ENCODE measurements at places on chromosomes 13 and 19. TPM values are rescaled to one million over a fixed set of nuclear protein-coding genes. Genes with fewer than 3 reads are reported as not detected.

Gene TMC4
- total RNA-seq: 155 TPM

GRCh38 chr19:41689993-41690800 is 2.1 kb upstream of the CEACAM7 start:
- peak; percentile 33 for DNase-seq

GRCh38 chr19:38506723-38507550 is 73.4 kb downstream of the RYR1 start:
- peak; percentile 84 for DNase-seq

GRCh38 chr13:56347014-56347413 is 793.7 kb upstream of the PRR20A start:
- no peak for DNase-seq

Gene ZIC5
- total RNA-seq: not detected

Gene COL5A3
- 12.4 TPM for total RNA-seq

DNA sequence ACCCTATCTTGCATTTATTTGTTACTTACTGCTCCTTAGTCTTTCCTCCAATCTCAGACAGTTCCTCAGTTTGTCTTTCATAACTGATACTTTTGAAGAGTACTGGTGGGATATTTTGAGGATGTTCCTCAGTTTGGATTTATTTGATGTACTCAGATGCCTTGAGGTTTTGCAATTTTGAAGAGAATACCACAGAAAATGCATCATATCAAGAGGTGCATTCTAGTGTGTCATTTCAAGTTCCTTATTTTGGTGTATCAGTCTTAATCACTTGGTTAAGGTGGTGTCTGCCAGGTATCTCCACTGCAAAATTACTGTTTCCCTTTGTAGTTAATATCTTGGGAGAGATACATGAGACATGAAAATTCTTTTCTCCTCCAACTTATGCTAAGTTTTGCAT is 75.1 kb downstream of the URI1 start:
- no peak for DNase-seq

Gene FBN3
- not detected for total RNA-seq

Gene ADGRE1
- 0.36 TPM for total RNA-seq

DNA sequence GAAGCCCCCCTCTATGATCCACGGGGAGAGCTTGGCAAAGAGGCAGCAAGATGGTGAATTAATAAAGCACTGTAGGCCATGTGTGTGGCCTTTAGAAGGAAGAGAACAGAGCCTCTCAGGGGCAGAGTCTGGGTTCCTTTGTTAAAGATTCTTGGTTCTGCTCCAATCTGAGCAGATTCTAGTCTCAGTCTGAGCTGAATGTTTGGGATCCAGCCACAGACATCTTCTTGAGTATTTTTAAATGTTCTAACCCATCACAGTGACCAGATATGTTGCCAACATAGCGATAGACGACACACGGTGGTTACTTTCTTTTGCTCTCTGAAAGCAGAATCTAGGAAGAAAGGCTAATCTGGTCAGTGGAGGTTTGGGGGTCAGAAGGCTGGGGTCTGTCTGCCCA is 147.5 kb upstream of the GPR12 start:
- DNase-seq: no peak

DNA sequence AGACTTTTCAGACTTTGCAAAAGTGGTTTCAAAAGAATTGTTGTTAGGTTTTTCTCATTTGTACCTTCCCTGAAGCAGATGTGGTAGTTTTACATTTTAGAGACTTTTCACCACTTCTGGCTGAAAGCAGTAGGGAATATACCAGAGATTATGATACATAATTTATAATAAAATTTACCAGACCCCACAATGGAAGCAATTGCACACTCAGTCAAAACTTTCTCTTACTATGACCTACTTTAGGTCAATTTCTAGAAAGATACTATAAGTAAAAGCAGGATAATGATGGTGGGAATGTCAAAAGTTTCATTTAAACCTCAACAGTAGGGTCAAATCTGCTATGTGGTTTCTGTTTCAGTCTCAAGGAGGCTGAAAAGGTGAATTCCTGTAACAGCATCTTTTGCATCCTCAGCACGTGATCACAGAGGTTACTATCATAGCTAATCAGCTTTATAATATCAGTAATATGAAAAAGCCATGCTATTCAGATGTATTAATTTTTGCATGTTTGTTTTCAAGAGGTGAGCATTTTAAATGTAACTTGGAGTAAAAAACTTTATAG is 26.9 kb downstream of the PCCA start:
- no peak for DNase-seq

Gene ZNF726
- 14.3 TPM for total RNA-seq

DNA sequence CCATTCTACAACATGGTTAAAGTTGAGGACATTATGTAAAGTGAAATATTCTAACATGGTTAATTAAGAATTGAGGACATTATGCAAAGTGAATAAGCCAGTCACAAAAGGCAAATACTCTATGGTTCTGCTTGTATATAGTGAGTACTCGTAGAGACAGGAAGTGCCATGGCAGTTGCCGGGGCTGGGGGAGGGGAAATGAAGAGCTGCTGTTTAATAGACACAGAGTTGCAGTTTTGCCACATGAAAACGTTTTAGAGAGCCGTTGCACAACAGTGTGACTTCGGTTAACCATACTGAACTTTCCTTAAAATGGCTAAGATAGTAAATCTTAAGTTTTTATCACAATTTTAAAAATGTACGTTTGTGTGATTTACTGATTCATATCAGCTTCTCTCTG is 176.9 kb downstream of the SHISA2 start:
- no peak for DNase-seq

- DNase-seq: no peak
Measured at GRCh38 chr13:60407095-60407494, 10.1 kb downstream of the TDRD3 start.

GRCh38 chr13:51684076-51684475 is 99.8 kb downstream of the WDFY2 start:
- no peak for DNase-seq

DNA sequence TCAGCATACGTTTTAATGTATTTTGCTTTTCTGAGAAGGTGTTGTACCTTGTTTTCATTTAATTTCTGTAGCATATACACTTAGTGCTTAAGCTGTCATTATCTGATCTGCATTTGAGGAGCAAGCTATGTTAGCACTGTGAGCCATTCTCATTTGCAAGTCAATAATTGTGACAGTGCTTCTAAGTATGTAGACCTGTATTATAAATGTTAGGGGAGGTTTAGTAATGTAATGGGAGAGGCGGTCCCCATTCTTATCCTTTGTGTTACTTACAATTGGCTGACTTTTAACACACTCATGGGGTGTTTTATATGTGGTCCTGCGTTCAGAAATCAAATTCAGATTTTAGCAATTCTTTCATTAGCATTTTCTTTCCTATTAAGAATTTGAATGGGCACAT is 90.2 kb downstream of the GPC6 start:
- DNase-seq: no peak

- no peak for DNase-seq
Measured at GRCh38 chr19:4803736-4804695, 12.5 kb downstream of the FEM1A start.

- no peak for DNase-seq
Measured at GRCh38 chr19:17510220-17510993, 1.0 kb upstream of the PGLS start.

DNA sequence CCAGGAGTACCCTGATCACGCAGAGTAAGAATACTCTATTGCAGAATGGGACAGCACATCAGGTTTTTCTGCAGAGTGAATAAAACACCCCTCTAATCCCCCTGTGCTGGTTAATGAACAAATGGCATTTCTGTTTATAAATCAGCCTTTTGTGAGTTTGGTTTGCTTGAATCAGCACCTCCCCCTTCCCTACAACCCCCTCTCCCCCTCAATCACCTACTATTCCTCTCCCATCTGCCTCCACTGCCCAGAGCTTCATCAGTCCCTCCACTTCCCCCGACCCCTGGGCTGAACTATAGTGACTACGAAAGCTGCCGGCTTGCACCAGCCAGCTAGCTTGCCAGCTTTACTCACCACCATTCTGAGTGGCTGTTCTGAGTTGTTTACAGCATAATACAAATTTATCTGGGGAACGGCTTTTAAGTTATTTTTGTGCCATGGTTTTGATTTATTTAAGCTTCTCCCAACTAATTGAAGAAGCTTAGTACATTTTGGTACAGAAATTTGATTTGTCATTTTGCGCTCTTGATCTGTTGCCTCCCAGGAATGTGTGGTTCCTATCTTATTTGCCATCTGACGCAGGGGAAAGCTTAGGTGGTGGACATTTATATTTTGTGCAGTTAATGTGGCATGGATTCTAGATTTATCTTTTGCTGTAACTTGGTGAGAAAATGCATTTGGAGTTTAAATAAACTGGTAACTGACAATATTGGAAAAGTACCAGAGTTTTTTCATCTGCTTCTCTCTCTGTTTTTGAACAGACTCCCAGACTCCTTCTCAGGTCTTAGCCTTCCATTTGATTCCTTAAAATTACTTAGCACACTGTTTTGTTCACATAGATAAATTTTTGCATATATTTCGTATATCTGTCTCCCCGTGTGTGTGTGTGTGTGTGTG is 41.7 kb upstream of the WDFY2 start:
- DNase-seq: no peak

DNA sequence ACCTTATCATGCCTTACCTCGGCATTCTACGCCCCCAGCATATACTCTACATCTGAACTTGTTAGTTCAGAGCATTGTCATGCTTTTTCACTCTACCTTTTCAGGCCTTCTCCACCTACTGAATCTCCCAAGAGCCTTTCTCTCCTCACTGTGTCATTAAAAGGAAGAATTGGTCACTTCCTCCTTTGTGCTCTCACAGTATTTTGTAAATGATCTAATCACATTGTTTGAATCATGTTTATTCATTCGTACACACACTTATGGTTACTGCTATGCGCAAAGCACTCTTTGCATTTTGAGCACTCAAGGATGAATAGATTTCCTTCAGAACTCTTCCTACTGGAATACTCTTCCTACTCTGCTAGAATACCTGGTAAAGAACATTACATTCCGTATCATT is 15.8 kb upstream of the ELF1 start:
- DNase-seq: no peak

GRCh38 chr13:95234242-95234641 is 67.0 kb downstream of the ABCC4 start:
- no peak for DNase-seq

Data from ureter (tissue), 1 donor.